ENCODE measurements at places on chromosomes 1 and 21. TPM values are rescaled to one million over a fixed set of nuclear protein-coding genes. Genes with fewer than 3 reads are reported as not detected.

Gene CD1B
- 1.2 TPM for total RNA-seq

Gene IFI16
- total RNA-seq, result 51.9 TPM

Gene PDZK1
- total RNA-seq, result 1.8 TPM

- no peak for DNase-seq
Measured at GRCh38 chr1:190436615-190437014, 41.0 kb downstream of the BRINP3 start.

DNA sequence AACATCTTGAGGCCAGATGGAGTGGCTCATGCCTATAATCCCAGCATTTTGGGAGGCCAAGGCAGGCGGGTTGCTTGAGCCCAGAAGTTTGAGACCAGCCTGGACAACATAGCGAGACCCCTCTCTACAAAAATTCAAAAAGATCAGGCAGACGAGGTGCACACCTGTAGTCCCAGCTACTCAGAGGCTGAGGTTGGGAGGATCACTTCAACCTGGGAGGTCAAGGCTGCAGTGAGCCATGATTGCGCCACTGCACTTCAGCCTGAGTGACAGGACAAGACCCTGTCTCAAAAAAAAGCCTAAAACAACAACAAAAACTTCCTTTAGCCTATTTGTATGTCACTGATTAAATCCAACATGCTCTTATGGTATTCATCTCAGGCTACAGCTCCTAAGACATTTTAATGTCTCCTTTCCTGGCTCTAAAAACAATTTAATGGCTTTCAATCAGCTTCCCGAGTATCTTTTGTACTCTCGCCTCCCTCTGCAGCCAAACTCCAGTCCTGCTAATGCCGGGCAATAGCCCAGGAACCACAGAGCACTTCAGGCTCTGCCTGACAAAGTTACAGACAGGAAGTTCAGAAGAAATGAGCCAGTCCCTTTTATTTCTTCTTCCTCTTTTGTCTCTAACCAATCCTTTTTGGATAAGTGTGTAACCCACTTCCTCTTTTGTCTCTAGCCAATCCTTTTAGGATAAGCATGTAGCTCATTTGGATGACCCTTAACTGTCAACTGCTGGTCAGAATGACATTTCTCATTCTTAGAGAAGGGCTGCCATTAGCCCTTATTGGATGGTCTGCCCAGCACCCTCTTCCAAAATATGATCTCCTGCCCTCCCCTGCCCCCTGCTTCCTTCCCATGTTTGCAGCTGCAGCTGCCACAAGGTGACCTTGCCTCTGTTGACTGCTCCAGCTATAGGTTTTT lies 6.6 kb upstream of the DOP1B start:
- DNase-seq, result no peak

DNA sequence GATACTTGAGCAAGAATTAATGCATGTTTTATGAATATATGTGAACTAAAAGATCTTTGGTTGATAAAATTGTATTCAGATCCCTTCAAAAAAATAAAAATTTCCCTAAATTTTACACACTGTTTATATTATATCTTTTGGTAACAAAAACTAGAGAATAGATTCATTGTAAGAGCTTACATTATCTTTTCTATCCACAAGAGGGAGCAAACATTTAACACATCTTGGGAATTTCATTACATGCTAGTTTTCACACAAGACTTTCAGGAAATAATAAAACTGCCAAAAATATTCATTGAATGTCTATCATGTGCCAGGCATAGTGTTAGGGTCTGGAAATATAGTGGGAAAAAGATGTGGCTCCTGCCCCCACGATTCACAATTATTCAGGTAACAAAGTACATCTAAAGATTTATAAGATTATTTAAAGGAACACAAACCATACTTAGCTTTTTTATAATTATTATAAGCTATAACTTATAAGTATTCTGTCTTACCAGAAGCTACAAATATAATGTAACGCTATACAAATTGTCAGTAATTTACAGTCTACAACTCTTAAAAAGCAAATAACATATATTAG lies 30.6 kb downstream of the FAF1 start:
- no peak for DNase-seq

All from lower leg skin (tissue), 4 donors.